ENCODE measurements at places on chromosomes 2 and 18.
A peak's percentile ranks its signal among the peaks of the same experiment; 100 is the strongest.

GRCh38 chr2:174663550-174663949 lies 65.9 kb upstream of the WIPF1 start:
- DNase-seq = peak; percentile 35

DNA sequence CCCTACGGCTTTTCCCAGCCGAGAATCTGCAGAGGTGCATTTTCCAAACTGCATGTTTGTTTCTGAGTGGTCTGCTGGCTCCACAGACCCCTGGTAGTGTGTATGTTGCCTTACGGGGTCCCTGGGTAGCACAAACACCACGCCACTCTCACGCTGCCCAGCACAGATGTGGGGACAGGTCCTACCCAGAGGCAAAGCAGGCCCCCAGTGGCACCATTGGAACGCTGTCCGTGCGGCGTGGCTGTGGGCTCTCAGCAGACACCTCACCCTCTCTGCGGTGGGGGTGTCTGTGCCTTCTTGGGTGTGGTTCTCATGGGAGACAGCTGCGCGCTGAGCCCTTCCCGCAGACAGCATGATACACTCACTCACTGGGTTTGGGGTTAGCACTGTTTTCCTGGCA lies 137.4 kb downstream of the NFATC1 start:
- no peak for DNase-seq

- no peak for DNase-seq
These were observed 250.8 kb downstream of the DYSF start for GRCh38 chr2:71704131-71704561.

- DNase-seq = no peak
These were observed 25.5 kb downstream of the GCG start for GRCh38 chr2:162126527-162126926.

- DNase-seq = no peak
These were observed 194.9 kb upstream of the POU3F3 start for GRCh38 chr2:104658904-104659591.

- DNase-seq = no peak
These were observed 154.0 kb upstream of the SMIM21 start for GRCh38 chr18:75581336-75582131.

DNA sequence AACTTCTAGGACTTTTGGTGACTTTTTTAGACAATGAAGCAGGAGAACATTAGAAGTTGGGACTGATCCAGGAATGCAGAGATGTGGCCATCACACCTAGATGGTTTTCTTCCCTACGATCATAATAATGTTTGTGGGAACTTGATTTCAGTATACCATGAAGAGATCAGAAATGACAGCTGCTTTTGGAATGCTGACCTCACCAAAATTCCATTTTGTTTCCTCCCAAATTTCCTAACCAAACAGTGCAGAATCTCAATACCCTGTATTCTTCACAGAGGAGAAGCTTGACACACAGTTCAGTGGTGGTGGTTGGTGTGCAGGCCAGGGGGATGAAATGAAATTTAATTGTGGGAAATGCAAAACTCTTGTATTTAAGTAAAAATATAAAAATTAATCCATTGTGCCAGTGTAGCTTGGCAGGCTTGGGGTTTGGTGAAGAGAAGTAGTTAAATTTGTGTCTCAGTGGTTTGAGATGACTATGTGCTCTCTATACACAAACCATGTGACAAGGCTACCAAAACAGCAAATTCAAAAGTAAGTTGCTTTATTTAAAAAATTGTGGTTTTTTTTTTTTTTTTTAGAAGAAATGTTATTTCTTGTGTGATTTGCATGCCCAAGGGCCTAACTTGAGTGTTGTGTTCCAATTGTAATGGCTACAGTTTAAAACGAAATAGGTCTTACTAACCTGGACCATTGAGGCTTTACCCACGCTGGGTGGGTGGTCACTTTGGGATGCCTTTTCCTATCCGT lies 252.4 kb downstream of the LPIN1 start:
- no peak for DNase-seq

GRCh38 chr2:168697668-168698121 lies 104.7 kb upstream of the NOSTRIN start:
- no peak for DNase-seq

GRCh38 chr2:233189025-233189424 lies 62.4 kb upstream of the ATG16L1 start:
- DNase-seq = no peak

DNA sequence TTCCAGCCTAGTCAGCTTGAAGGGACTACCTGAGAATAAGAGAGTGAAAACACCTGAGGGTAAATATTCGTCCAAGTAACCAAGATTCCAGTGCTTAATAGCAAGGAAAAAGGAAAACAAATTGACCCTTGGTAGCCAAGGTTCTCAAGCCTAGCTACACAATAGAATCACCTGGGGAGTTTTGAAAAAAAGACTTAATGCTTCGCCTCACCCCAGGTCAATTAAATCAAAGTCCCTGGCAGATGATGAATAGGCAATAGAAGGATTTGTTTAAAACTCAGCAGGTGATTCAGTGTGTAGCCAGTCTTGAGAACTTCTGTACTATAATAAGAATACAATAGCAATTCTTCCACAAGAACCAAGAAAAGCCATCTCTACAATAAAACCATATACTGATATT lies 500.2 kb downstream of the XIRP2 start:
- DNase-seq = no peak

DNA sequence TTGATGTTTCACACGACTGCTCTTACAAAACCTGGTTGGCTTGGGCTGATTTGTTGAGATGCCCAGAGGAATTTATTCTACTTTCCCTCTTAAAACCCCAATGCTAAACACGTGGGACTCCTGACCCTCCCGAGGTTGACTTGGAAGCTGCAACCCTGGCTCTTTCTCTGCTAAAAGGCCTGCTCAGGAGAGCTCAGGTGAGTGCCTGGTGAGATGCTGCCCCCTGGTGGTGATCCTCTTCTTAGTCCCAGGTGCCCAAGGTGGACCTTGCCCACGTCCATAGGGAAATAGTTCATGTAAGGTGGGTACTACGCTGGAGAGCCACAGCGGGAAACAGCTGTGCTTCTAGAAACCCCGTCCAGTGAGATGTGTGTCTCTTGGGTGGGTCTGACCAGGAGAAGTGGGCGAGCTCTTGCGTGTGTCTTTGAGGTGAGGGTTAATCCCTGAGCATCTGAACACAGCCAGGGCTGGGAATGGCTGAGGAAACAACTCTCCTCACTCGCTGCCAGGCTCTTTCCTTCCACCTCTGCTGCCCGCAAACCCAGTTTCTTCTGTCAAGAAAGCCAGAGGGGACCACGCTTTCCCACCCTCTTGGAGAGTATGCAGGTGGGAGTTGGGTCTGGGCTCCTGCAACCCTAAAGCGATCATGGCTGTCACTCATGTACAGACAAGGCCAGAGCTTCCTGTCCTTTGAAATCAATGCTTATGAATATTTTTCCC lies 25.5 kb upstream of the PXDN start:
- peak; percentile 32 for DNase-seq

GRCh38 chr2:133682906-133683305 lies 114.6 kb upstream of the NCKAP5 start:
- DNase-seq = no peak

DNA sequence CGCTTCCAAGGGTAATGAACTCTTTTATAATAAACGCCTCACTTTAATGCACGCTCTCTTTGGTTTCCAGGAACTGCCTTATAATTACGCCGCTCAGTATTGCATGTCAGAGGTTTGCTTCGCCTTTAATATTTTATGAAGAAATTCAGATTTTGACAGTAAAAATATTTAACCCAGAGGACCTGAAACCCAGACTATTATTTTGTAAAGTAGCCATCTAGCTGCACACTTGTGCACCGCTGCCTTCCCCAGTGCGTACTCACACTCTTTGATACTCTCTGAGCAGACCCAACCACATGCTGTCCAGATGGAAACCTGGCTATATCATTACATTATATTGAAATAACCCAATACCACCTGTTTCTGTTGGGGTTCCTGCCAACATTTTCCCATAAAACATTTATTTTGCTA lies 270.1 kb downstream of the C1D start:
- no peak for DNase-seq
